AG04449 (cell line): ENCODE measurements at places on chromosomes 7 and 10.

- DNase-seq, result no peak
Measured at GRCh38 chr7:151680810-151681209, 161.1 kb upstream of the RHEB start.

DNA sequence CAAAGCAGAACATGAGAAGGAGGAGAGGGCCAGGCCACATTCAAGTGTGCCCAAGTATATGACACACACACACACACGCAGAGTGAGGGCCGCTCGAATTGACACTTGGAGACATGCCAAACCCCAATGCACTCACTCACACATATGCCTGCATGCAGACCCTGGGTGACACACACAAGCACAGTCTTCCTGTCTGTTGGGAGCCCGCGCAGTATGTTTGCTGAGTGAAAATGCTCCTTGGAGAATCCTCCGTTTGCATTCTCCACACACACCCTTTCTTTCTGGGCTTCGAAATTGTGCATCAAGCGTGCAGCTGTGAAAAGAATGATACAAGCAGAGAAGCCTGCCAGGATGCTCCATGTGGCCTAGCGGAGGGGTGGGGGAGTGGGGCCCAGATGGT is 120.9 kb downstream of the PLXNA4 start:
- DNase-seq, result no peak

GRCh38 chr10:15439341-15439842 is 68.3 kb upstream of the FAM171A1 start:
- DNase-seq, result no peak

GRCh38 chr7:99218406-99219184 is 10.7 kb upstream of the KPNA7 start:
- DNase-seq, result no peak

DNA sequence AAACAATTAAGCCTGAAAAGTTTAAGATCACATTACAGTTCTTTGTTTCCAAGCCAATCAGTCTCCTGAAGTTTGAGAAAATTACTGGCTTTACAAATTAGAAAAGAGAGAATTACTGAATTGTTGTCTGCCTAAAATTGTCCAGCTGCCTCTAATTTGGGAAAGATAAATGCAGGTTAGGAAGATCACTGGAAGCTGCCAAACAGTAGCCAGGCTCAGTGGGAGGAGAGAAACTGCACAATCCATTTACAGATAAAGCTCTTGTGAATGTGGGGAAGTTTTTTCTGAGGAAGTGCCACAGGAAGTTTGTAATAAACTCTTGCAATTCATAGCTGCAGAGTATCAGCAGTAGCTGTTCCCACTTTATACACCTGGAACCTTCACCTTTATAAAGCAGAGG is 100.7 kb downstream of the IQUB start:
- no peak for DNase-seq

DNA sequence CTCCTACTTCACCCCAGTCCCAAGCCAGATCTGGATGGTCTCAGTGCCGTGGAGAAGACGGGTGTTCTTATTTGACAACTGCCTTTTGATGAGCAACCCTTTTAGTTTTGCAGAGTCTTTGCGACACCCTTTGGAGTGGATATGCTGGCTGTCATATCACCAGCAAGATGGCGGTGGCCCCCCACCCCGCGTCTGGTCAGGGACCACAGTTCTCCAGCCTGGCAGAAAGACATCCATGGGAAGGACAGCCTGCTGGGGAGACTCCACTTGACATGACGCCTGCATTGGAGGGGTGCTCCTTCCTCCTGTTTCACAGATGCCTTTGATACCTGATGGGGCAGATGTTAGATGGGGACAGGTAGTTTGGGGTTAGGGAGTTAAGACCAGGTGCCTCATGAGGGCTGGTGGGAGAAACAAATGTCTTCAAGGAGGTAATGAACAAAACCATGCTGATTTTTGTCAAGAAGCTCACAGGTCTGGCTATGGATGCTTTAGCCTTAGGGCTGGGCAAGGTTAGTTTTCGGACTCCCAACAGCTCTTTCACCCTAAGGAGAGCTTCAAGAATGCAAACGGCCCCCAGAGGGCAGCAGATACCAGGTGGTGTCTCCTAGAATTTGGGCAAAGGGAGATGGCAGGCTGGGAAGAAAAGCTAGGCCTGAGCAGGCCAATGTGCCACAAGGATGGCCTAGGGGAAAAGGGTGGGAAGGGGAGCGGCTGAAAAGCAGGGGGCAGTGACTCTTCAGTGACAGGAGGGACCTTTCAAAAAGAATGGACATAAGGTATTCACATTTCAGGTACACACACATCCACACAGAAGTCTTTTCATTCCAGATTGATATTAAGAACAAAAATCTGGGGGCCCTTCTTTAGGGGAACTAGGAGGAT is 95.2 kb downstream of the CLEC2L start:
- DNase-seq, result no peak

DNA sequence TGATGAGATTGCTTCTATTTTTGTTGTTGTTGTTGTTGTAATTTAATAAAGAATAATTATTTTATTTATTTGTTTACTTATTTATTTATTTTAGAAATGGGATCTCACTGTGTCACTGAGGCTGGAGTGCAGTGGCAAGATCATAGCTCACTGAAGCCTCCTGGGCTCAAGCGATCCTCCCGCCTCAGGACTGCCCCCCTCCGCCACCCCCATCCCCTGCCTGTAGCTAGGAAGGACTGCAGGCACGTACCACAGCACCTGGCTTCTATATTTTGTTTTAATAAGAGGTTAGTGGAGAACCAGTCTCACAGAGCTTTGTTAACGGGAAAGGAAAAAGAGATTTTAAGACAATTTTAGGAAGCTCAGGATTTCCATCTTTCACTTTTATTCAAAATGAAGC is 19.5 kb upstream of the SMC3 start:
- DNase-seq, result no peak

DNA sequence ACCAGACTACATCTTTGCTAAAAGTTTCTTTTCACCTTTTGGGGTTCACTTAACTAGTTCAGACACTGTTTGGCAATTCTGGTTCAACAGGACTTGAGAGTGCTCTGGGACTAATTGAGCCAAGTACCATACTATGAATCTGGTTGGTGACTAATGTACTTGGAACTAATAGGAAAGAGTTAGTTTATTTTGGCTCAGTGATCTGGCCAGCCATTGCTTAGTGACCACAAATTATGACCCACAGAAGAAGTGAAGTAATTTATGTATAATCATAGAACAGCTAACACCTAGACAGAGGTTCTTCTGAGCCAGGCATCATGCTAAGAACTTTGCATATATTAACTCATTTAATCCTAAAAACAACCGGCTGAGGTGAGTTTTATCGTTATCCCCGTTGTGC is 126.5 kb upstream of the JCAD start:
- DNase-seq, result peak; percentile 73

- DNase-seq, result no peak
Measured at GRCh38 chr7:119090851-119091250, 866.3 kb downstream of the ANKRD7 start.

GRCh38 chr10:90988802-90989201 is 67.9 kb upstream of the ANKRD1 start:
- no peak for DNase-seq

GRCh38 chr7:18086165-18087025 is 58.7 kb upstream of the PRPS1L1 start:
- no peak for DNase-seq

DNA sequence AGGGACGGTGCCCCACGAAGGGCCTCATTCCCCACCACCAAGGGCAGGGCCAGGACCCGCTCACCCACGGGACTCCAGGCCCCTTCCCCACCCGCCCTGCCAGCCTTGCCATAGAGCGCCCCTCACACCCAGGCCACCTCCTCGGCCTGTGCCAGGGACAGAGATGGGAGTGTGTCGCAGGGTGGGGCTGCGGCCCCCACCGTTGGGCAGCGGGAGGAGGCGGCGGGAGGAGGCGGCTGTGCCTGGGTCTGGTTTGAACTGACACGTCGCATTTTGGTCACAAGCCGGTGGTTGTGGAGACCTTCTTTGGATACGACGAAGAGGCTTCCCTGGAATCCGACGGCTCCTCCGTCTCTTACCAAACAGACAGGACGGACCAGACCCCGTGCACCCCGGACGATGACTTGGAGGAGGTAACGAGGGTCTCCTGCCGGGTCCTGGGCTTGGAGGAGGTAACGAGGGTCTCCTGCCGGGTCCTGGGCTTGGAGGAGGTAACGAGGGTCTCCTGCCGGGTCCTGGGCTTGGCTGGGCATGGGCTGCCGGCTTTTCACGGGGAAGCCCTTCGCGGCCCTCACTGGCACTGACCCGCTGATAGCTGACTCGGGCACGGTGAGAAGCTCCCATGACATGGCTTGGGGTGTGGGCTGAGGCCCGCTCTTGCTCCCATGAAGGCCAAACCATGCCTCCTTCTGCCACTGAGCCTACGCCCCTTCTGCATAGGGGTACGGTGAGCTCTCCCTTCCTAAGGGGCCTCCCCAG is 46.4 kb upstream of the DPYSL4 start:
- DNase-seq, result no peak

DNA sequence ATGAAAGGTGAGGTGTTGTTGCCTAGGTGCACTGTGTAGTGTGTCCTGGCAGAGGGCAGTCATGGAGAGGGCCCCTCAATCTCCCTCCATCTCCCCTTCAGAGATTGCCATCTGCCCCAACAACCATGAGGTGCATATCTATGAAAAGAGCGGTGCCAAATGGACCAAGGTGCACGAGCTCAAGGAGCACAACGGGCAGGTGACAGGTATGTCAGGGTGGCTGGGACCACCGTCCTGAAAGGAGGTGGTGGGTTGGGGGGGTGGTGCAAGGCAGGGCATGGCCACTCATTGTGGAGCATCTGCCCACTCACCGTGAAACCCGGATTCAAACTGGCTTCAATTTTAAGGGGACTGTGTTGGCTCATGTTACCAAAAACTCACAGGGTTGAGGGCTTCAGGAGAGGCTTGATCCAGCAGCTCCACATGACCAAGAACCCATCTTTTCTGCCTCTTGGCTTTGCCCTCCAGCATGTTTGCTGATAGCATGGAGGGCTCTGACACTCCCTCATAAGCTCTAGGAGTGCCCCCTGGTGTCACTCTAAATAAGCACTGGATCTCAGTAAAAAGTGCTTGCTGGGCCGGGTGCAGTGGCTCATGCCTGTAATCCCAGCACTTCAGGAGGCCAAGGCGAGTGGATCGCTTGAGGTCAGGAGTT is 12.2 kb downstream of the ARPC1B start:
- no peak for DNase-seq

DNA sequence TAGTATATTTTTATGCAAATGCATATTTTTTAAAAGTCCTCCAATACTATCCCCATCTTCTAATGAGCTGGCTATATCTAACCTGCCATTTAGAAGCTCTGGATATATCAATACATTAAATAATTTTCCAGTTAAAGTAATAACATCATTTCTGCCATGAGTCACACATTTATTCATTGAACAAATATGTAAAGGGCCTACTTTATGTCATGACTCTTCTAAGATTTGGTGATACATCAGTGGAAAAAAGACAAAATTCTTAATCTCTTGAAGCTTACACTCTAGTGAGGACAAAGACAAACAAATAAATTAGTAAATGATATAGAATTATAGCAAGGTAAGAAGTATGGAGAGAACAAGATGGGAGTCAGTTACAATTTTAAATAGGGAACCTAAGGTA is 716.8 kb upstream of the LRRTM3 start:
- no peak for DNase-seq

DNA sequence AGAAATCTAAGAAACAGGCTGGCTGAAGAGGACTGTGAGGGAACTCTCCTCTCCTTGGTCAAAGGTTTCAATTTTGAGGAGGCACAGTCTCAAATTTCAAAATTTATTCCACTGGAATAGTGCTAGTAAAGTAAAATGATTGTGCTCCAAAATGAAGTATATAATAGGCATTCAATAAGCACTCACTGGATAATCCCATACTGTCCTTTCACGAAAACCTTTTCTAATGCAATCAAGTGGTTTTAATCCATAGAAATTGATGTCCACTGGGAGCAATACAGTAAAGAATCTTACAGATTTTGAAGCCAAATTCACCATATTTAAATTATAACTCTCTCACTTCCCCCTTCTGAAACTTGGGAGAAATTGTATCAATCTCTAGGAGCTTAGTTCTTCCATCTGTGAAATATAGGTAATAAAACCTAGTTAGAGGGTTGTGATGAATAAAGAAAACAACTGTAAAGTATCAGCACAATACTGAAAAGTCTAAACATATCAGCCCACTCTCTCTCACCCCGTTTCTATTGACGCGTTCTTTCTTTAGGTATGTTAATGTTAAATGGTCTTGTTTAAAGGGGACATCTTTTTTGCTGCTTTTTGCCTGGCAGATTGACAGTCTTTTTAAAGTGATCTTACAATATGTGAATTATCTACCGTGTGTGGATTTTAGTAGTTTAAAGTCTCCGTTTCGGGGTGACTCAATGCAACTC is 40.8 kb upstream of the LRRN3 start:
- no peak for DNase-seq

DNA sequence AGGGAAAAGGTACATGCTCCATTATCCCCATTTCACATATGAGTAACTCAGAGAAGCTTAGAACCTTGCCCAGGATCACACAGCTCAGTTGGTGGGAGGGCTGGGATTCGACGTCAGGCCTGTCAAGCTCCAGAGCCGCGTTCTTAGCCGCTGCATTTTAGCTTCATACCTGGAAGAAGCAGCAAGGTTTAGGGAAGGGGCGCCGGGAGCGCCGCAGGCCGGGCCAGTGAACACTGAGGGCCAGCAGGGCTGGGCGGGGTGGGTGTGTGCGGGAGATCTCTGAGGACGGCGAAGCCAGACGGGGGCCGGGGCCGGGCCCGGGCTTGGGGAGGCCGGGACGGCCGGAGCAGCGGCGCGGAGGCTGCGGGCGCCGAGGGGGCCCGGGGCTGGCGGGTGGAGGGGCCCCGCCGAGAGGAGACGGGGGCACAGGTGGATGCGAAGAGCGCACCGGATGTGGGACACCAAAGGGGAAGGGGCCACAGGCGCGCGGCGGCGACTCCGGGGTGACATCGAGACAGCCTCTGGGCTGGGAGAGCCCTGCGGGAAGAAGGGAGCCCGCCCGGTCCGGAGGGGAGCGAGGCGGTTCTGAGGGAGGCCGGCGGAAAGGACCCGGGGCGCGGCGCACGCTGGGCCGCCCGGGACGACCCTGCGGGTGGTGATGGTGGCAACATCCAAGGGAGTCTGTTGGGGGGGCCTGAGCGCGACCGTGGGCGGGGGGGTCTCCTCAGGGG is 498 bp downstream of the NDST2 start:
- no peak for DNase-seq

GRCh38 chr10:120634659-120635058 is 177.6 kb downstream of the PLPP4 start:
- DNase-seq, result no peak

DNA sequence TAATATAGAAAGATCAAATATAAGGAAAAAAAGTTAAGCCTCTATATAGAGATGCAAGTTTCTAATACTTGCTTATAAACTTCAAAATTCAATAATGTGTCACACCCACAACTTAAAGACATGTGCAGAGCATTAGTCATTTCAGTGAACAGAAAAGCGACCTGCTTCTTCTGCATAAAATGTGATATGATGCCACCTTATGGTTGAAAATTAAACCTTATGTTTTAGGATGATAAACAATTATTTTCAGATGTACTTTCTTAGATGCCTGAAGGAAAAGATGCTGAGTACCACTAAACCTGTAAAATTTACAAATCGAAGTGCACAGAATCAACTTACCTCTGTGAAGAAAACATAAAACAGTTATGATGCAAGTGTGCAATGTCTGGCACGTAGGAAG is 96.0 kb downstream of the MTERF1 start:
- DNase-seq, result peak; percentile 7

GRCh38 chr10:31384589-31384949 is 65.6 kb downstream of the ZEB1 start:
- DNase-seq, result no peak

GRCh38 chr10:75466886-75467285 is 35.5 kb downstream of the LRMDA start:
- DNase-seq, result no peak
